ENCODE measurements at places on chromosomes 13 and 19.

- DNase-seq, result no peak
Observed at GRCh38 chr13:98532254-98532653, 44.7 kb downstream of the STK24 start.

DNA sequence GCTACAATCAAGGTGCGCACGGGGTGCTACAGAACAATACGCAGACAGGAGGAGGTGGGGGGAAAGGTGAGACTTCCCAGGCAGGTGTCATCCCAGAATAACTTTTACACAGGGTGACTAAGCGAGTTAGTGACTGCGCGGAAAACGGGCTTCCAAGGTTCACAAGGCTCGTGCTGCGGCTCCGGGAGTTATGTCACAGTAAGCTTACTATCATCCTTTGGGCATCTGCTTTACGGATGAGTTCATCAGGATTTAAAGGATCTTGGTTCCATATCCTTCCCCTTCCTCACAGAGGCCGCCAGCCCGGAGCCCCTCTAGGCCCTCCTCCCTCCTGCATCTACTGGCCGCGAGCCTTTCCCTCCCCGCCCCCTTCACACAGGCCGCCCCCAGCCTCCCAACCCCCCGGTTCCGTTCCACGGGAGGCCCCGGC is 474 bp upstream of the IFT88 start:
- no peak for DNase-seq

DNA sequence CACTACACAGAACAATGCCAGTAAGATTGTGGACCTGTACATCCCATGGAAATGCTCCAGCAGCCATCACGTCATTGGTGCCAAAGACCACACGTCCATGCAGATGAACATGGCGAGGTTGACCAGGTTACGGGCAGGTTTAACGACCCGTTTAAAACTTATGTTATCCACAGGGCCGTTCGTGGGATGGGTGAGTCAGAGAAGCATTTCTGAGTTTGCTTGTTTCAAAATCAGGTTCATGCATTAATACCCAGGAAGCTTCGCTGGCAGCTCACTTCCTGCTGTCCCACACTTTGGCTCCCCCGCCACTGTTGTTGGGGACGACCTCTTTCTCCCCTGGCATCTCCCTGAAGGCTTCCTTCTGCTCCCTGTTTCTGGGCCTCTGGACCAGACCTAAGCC is 194.1 kb downstream of the USP12 start:
- no peak for DNase-seq

- no peak for DNase-seq
Observed at GRCh38 chr13:30088312-30088855, 219.0 kb downstream of the KATNAL1 start.

DNA sequence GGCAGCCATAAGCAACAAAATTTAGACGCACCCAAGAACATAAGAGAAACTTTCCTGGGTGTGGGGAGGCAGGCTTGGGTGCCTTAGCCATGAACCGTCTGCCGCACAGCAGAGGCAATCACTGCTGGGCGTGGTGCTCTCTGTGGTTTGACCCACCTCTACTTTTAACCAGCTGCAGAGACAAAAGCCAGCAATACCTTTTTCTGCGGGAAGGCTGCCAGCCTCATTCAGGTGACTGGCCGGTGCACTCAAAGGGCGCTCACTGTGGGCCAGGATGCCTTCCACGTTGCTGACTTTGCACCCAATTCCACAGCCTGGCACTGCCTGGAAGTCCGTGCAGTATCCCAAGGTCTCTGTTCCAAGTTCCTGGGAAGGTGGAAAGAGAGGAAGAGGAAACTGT is 69.1 kb downstream of the ATP7B start:
- DNase-seq, result no peak

DNA sequence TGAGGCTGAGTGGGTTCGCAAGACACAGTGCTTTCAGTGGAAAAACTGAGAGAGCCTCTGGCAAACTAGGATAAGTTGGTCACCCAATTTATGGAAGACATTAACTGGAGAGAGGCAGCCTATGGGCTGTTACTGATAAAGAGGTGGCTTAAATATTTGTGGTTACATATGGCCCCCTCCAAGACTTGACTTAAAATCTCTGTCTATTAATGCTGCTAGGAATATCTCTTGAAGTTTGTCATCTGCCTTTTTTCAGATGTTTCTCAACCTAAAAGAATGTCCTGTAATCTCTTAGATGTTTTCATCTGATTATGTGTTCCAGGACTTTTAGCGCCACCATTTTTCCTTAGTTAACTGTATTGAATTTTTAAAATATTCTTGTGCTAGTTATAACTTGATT is 54.6 kb downstream of the NAA16 start:
- DNase-seq, result no peak

DNA sequence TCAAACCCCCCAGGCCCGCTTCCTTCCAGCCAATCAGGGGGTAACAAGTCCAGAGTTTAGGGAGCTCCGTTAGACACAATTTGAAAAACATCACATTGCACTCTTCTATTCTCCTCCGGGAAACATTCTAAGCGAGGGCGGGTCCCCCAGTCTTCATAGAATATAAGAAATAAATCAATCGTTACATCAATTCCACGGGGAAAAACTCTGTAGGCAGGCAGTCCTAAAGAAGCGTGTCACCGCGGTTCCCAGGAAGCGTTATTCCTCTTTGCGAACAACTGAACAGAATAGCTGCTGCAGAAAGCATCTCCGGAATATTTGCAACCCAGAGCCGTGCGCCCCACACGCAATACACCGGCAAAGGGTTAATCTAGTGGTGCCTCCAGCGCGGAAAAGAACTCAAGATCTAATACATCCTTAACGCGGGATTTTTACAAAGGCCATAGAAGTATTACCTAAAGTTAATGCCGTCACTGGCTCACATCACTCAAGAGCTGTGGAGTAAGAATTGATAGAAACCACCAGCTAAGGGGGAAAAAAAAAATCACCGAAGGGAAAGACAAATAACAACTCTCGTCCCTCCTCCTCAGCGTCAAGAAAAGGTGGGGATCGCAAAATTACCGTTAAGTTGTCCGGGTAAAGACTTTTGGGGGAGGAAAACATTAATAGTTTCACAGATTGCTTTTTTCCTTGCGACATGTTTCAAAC is 65.1 kb downstream of the KCNRG start:
- no peak for DNase-seq

GRCh38 chr13:75400775-75401174 is 81.2 kb downstream of the TBC1D4 start:
- DNase-seq, result no peak

GRCh38 chr13:92143766-92144165 is 745.3 kb downstream of the GPC5 start:
- no peak for DNase-seq

GRCh38 chr19:55603581-55604292 is 1.7 kb upstream of the ZNF865 start:
- DNase-seq, result no peak

- no peak for DNase-seq
Observed at GRCh38 chr19:19750842-19751790, 18.2 kb upstream of the ZNF14 start.

All from cortex of kidney (tissue), 1 donor.